T-helper 9 cell (primary cell): ENCODE measurements at places on chromosomes 1 and 21.

- no peak for DNase-seq
These were observed 40.6 kb downstream of the SCP2 start for GRCh38 chr1:52967666-52968065.

- no peak for DNase-seq
These were observed 18.3 kb downstream of the DEGS1 start for GRCh38 chr1:224201383-224201782.

DNA sequence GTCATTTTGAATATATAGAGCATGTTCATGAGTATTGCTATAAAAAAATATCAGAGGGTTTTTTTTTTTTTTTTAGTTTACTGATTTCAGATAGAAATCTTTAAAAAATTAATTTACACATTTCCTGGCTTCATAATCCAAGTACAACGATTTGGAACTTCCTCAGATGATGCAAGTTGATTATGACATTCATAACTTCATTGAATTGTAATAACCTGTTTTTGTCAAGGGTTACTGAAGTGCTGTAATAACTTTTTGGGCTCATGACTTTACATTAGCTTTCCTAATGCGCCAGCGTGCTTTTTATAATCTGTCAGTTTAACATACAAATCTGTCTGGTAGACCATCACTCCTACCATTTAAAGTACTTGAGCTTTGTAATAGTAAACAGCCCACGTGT is 81.3 kb downstream of the SASS6 start:
- no peak for DNase-seq

DNA sequence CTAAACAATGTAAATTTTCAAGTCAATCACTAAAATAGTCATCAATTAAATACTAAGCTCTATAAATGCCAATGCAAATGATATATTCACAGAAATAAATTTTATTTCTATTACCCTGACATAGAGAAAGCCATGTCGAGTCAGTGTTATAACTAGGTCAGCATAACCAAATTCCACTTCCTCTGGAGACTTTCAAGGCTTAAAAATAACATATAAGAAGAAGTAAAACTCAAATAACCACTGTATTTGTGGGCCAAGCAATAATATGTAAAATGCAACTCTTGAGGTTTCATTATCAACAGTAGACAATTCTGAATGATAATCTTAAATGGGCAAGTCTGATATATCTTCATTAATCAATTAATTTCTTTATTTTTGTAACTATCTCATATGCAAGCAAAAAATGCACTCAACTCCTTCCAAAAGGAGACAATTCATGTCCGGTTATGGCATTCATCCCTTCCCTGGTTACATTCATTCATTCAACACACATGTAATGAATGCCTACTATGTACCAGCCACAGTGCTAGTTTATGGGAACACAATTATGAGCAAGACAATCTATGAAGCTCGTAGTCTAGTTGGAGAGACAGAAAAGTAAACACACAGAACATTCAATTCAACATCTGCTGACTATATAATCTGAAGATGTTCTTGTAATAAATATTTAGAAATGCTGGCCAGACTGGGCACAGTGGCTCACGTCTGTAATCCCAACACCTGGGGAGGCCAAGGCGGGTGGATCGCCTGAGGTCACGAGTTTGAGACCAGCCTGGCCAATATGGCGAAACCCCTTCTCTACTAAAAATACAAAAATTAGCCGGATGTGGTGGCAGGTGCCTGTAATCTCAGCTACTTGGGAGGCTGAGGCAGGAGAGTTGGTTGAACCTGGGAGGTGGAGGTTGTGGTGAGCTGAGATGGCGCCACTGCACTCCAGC is 37.1 kb upstream of the CAP1 start:
- no peak for DNase-seq

DNA sequence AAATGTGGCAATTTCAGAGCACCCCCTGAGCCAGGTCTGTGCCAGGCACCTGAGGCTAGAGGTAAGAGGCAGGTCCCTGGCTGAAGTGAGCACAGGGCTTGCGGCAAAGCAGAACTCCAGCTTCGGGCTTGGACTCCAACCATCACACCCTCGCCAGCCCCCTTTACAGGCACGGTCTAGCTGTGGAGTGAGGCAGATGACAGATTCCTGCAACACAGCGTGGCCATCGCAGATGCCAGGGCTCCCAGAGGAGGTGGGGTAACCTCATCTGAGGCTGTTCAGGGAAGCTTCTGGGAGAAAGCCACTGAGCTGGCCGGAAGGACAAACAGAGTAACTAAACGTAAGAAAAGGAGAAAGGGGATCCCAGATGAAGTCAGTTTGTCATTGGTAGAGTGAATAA is 55.6 kb upstream of the CASZ1 start:
- no peak for DNase-seq

GRCh38 chr1:67732750-67733151 is 47.8 kb downstream of the GADD45A start:
- no peak for DNase-seq

- DNase-seq, result no peak
These were observed at the start of gene FNDC7 for GRCh38 chr1:108712606-108713150. FNDC7 (plus strand) TSS chr1:108712908; CDS start chr1:108712934, 26 bp downstream.

DNA sequence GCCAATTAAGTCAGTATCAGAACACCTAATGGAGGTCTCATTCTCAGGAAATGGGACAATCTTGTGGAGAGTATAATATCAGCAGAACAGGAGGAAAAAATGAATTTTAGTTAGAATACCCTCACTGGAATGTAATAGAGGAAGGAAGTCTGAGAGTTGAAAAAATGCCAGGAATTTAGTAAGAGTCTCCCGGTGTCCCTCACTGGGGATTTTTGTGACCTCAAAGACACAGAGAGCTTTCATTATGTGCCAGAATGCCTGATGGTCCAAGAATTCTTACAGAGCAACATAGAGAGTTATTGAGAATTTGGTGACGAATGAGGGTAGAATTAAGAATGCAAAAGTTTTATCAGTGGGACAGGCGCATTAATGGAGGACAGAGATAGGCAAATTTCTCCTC is 443.5 kb upstream of the B3GALT2 start:
- no peak for DNase-seq

DNA sequence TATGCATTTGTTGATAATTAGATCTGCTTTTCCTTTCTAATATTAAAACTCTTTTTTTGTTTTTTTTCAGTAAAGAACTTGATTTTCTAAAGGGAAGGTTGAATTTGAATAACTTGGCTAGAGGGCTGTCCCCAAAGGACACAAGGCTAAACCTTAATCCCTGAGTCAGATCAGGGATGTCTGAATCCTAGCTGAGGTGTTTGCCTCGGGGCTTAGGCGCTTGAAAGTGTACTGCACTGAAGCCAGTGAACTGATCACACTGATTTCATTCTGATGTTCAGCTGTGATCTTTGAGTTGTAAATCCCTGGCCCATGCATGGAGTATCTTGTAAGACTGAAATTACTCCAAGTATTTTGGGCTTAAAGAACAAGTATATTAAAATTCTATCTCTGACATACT is 42.8 kb downstream of the MTR start:
- no peak for DNase-seq
